ENCODE measurements at places on chromosomes 1 and 21.

GRCh38 chr1:61446531-61446991 is 278.4 kb downstream of the TM2D1 start:
- no peak for DNase-seq

- DNase-seq = no peak
Observed at GRCh38 chr1:238469146-238469631, 578.5 kb upstream of the ZP4 start.

DNA sequence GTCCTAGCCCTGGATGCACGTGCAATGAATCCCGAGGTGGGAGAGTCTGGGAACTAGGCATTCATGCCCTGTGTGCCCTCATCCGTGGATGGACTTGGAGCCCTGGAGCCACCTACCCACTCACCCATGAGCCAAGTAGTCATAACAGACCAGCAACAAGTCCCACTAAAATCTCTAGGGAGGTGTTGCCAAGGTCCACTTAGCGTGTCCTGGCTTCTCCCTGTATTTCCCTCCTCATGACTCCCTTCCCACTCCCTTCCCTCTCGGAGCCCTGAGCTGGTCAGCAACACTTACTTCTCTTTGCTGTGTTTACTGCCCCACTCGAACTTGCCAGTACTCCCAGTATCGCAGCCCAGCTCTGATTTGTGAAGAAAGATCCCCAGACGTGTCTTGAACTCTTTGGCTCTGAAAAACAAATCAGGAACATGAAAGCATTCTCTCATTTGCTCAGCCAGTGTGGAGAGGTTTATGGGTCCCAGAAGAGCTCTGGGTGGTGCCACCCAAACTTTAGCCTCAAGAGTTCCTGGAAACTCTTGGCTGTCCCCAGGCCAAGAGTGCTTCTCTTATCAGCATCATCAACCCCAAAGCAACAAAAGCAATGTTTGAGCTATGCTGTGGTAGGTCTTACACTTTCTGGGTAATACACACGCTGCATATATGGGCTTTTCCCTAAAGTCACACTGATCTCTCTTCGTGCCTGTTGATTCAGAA is 1.1 kb downstream of the RGS16 start:
- no peak for DNase-seq

DNA sequence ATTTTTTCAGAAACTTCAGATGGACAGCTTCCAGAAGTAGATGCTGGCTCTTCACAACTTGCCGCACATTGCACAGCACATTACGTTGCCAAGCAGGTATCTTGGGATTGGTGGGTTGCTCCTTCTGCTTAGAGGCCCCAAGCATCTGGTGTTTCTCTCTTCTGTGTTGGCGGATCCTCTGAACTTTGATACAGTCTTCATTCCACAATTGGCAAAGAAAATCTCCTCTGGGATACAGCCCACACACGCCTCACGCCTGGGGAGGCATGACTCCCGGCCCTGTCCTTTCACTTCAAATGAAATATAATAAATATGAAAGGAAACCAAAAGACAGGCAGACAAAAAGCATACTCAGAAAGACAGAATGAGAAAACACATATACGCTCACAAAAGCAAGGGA is 72.3 kb upstream of the PPP2R5A start:
- DNase-seq = no peak

GRCh38 chr1:165532053-165532452 is 11.7 kb upstream of the LRRC52 start:
- DNase-seq = no peak

Data from activated T-cell treated with anti-CD3 and anti-CD28 coated beads, Interleukin-2, amount 50 U/mL, for 48 hours (primary cell).